ENCODE measurements at places on chromosomes 7 and 10.

DNA sequence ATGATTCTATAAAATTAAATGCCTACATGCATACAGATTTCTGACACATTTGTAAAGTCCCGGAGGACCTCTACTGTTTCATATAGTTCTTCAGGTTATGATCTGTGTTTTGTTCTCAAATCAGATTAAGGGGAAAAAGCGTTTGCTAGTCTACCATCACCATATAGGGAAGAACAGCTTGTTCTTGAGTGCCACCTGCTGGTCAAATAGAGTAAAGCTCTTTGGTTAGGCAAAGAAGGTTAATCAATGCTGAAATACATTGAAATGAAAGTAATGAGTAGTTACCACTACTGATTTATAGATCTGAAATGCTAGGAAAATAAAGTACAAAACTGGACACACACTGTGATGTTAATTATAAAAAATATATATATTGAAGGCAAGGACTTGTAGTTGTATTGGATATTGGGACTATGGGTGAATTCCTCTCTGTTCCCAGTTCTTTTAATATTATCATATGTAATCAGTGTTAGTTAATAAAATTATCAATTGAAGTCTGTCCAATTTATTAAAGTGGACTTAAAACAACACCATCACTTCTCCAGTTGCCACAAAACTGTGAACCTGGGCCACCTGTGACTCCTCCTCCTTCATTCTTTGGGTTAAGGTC lies 72.6 kb upstream of the PDLIM1 start:
- DNase-seq: peak; percentile 23

DNA sequence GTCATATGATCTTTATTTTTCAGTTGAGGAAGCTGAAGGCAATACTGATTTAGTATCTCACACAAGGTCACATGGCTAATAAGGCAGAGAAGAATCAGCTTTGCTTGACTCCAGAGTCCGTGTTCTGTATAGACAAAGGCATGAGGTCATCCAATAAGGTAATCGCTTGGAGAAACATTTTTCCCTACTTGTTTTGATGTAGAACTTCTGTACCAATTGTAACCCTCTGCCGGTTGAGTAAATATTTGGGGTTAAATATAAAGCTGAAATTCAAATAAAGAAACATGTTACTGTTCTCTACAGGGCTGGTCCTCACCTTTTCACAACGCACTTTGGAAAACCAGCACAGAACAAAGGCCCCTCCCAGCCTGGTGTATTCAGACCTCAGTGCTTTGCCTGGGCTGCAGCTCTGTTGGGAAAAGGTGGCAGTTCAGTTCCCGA lies 83.0 kb upstream of the INSYN2A start:
- no peak for DNase-seq

GRCh38 chr10:19826712-19827111 lies 10.5 kb downstream of the PLXDC2 start:
- no peak for DNase-seq

DNA sequence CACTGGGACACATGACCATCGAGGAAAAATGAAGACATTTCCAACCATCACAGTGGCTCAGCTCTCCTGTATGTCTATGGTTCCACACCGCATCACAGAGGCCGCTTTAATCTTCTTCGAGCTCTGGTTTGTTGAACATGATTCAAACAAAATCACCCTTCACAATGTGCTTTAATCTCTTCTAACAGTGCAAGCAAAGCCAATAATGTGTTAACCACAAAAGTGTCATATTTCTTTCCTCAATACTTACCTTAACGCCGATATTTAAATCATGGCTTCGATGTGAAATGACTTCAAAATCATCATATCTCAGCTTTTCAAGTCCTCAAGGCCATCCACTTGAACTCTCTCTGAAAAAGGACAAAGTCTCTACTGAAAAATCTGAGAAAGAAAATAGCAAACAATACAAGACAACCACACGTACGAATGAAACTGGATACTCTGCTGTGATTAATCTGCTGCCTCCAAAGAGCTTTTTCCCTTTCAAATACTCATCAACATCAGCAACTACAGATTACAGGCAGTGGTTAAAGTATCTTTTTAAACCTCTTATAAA lies 23.0 kb upstream of the SVIL start:
- DNase-seq: no peak

- DNase-seq: no peak
Observed at GRCh38 chr7:74449809-74450397, 3.8 kb upstream of the GTF2IRD1 start.

DNA sequence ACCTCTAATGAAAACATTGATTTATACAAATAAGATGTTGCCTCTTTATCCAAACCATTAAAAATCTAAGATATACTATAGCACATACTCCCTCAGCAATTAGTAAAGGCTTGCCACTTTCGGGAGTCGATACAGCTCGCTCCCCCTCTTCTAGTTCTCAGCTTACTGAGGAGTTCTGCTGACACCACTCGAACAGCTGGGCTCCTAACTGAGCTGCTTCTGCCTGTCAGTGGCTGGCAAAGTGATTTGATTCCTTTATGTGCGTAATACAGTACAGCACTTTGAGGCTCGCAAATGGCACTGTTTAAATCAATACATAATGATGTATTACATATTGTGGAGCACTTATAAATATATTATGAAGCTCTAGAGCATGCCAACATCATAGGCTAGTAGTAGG lies 241.8 kb downstream of the CREB5 start:
- no peak for DNase-seq

GRCh38 chr10:34677591-34677990 lies 137.5 kb downstream of the PARD3 start:
- DNase-seq: no peak

DNA sequence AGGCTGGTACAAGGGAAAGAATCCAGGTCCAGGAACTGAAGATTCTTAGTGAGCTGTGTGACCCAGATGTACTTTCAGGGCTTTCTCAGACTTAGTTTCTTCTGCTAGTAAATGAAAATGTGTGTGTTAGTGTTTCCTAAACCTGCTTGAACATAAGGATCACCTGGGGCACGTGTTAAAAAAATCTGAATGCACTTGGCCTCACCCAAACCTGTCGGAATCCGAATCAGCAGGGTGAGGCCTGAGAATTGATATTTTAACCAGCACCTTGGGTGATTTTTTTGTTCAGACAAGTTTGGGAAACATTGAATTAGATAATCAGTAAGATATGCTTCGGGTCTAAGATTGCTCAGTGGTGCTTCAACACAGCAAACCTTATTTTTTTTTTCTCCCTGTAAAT lies 59.7 kb downstream of the ZNF365 start:
- no peak for DNase-seq

GRCh38 chr10:131651674-131652437 lies 249.0 kb upstream of the PPP2R2D start:
- DNase-seq: no peak

DNA sequence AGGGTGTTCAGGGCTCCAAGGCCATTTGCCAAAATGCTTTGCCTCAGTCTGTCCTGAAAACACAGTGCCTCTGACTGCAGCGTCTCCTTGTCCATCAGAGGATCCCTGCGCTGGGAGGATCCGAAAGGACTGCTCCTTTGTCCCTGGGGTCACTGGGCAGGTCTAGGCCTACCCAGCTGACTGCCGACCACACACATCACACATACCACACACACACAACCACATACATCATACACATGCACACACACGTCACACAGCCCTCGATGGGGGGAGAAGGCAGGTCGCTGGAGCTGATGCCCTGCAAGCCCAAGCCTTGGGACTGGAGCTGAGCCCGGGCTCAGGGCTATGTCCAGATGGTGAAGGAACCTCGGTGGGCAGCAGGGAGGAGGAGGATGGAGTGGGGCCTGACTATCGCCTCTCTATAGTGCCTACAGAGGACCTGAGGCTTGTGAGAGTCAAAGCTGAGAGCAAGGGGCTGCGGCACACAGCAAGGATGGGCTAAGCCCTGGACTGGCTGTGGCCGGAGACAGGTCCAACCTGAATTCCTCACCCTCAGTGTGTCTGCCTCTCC lies 29.1 kb downstream of the GPRIN2 start:
- DNase-seq: no peak

DNA sequence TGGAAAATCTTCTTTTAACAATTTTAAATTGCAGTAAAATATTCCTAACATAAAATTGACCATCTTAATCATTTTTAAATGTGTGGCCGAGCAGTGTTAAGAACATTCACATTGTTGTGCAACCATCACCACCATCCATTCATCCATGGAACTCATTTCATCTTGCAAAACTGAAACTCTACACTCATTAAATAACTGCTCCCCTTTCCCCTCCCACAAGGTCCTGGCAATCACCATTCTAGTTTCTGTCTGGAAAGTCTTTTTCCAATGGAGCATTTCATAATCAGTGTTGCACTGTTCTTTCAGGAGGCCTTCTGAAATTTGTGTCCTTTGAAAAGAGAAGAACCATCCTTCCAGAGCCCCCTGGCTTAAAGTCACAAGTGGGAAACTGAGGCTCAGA lies 233.1 kb downstream of the PLXNA4 start:
- no peak for DNase-seq

DNA sequence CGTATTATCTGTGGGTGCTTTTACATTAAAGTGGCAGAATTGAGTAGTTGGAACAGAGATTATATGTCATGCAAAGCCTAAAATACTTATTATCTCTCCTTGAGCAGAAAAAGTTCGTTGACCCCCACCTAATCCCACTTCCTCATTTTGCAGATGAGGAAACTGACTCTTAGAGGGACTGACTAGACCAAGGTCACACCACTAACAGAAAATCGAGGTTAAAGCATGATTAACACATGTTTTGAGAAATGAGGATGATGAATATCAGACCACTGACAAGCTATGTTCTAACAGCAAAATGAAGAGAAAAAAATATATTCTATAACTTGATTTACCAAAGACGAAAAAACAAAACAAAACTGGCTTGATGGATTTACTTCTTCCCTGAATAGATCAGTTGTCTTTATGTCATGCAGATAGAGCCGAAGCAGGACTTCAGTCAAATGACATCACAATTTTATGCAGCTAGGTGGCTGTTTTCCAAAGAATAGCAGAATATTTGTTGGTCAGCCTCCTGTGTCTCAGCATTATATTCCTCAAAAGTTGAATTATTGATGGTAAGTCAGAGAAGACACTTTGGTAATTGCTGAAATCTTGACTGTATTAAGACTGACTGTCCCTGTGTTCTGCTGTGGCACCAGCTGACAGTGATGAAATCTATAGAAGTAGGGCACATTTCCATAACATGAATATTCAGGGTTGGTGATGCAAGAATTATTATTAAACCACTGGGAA lies 24.2 kb upstream of the SMIM30 start:
- DNase-seq: no peak

- no peak for DNase-seq
Observed at GRCh38 chr10:98086837-98087708, 47.4 kb upstream of the R3HCC1L start.

GRCh38 chr7:74598558-74598957 lies 59.0 kb upstream of the GTF2I start:
- DNase-seq: no peak

DNA sequence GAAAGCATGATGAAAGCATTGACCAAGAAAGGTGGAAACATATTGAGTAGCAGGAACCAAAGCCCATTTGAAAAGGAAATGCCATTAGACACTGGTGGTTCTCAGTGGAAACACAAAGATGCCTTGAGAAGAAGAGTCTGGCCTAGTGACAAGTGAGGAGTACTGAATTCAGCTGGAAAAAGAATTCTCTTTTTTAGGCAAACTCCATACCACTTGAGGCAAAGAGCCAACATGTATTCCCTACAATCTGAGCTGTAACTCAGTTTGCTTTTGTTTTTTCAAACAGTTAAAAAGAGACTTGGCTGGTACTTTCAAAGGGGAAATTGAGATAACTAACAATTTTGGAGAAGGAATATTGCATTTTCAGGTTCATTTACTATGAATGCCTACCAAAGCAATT lies 624.0 kb downstream of the NRG3 start:
- no peak for DNase-seq

DNA sequence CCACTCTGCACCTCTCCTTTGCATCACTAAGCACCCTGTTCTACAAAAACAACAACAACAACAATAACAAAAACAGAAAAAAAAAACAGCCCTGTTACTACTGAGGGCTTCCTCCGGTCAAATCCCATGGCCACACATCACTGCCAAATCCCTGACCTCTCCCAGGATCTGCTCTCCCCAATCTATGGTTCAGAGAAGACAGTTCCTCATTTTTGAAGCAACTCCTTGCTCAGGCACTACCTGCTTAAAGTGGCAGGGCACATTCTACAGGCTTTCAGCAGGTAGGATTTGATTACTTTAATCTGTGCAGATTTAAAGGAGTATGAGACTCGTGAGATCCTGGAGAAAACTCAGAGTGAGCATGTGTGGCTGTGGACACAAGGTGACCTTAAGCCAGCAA lies 46.9 kb downstream of the PIK3CG start:
- DNase-seq: no peak

- no peak for DNase-seq
Observed at GRCh38 chr10:35493196-35494118, 111.7 kb upstream of the GJD4 start.

DNA sequence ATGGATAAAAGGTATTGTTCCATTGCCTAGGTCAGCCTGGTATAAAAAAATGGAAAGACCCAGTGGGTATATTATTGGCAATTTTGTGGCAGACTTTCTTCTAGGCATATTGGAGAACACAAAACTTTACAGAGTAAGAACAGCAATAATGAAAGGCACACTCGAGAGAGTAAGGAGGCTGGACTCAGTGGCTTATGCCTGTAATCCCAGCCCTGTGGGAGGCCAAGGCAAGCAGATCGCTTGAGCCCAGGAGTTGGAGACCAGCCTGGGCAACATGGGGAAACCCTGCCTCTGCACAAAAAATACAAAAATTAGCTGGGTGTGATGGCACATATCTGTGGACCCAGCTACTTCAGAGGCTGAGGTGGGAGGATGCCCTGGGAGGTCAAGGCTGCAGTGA lies 158.2 kb downstream of the FAM107B start:
- no peak for DNase-seq

DNA sequence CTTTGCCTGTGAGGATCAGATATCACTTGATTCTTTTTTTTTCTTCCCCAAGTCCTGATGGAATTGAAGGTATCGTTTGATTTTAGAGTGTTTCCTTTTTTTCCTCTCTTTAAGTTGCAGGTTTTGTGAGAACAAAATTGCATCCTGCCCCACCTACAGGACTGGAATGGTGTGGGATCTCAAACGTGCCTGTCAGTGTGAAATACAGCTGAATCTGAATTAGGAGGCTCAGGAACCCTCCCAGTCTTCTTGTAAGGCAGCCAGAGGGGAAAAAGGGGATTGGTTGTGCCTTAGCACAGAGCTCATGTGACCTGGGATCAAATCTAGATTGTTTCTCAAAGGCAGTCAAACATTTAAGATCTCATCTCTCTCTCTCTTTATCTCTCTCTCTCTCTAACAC lies 32.7 kb upstream of the KLHL7 start:
- no peak for DNase-seq

GRCh38 chr7:89072081-89072480 lies 276.5 kb upstream of the TEX47 start:
- DNase-seq: peak; percentile 10

DNA sequence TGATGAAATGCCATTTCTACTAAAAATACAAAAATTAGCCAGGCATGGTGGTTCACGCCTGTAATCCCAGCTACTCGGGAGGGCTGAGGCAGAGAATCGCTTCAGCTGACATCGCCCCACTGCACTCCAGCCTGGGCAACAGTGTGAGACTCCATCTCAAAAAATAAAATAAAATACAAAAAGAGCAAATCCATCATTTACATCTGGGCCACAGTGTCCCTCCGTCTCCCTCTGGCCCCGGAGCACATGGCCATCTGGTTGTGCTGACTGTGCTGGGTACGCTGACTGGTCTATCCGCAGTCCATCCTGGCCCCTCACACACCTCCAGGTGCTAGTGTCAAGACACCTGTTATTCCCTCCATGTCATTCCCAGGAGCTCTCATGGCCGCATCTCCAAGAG lies 42.1 kb downstream of the KCNH2 start:
- DNase-seq: no peak
